Posterior vena cava (tissue), 2 donors: ENCODE measurements at places on chromosomes 1 and 21. TPM values are rescaled to one million over a fixed set of nuclear protein-coding genes. Genes with fewer than 3 reads are reported as not detected.
A peak's percentile ranks its signal among the peaks of the same experiment; 100 is the strongest.

The SLC44A3 gene
- 10.9 TPM for total RNA-seq

The GATAD2B gene
- total RNA-seq: 43.5 TPM

The BMP8A gene
- 0.65 TPM for total RNA-seq

The ARMH1 gene
- 1.6 TPM for total RNA-seq

The A3GALT2 gene
- not detected for total RNA-seq

The CTNNBIP1 gene
- 18.3 TPM for total RNA-seq

The AADACL4 gene
- total RNA-seq: not detected

The KCNJ6 gene
- total RNA-seq: not detected

The SPRR2G gene
- not detected for total RNA-seq

The HHAT gene
- 1.5 TPM for total RNA-seq

The TAF13 gene
- total RNA-seq: 99.1 TPM

The CACNA1E gene
- total RNA-seq: 0.37 TPM

The MFAP2 gene
- 39.0 TPM for total RNA-seq

The CFHR5 gene
- not detected for total RNA-seq

The GPR157 gene
- total RNA-seq: 9.9 TPM

The LCE1D gene
- not detected for total RNA-seq

- DNase-seq: no peak
Observed at GRCh38 chr1:145886816-145887215, 1.1 kb upstream of the ANKRD35 start.

- no peak for DNase-seq
Observed at GRCh38 chr1:103250441-103250861, 142.1 kb upstream of the COL11A1 start.

GRCh38 chr1:38474738-38475623, 384.6 kb downstream of the RRAGC start:
- no peak for DNase-seq

GRCh38 chr1:72540674-72541073, 258.3 kb upstream of the NEGR1 start:
- DNase-seq: no peak

GRCh38 chr1:62772607-62773295, 11.2 kb upstream of the ATG4C start:
- no peak for DNase-seq

- DNase-seq: no peak
Observed at GRCh38 chr1:7252411-7253117, 467.3 kb downstream of the CAMTA1 start.

GRCh38 chr21:45029948-45030681, 44.3 kb upstream of the ADARB1 start:
- DNase-seq: peak; percentile 82

DNA sequence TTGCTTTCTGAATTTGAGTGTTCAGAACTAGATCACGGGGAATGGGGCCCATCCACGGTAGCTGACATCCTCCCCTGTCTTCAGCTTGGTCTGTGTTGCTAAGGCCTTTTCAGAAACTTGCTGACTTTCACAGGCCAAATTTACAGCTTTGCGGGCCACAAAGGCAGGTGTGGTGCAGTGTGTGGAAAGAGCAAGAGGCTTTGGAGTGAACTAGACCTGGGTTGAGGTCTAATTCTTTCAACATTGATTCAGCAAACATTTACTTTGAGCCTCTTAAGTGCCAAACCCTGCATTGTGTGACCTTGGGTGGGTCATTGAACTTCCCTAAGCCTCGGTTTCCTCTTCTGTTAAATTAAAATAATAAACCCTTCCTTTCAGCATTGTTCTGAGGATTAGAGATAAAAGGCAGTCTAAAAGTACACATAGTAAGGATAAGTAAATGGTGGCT, 24.3 kb downstream of the STPG1 start:
- DNase-seq: no peak

DNA sequence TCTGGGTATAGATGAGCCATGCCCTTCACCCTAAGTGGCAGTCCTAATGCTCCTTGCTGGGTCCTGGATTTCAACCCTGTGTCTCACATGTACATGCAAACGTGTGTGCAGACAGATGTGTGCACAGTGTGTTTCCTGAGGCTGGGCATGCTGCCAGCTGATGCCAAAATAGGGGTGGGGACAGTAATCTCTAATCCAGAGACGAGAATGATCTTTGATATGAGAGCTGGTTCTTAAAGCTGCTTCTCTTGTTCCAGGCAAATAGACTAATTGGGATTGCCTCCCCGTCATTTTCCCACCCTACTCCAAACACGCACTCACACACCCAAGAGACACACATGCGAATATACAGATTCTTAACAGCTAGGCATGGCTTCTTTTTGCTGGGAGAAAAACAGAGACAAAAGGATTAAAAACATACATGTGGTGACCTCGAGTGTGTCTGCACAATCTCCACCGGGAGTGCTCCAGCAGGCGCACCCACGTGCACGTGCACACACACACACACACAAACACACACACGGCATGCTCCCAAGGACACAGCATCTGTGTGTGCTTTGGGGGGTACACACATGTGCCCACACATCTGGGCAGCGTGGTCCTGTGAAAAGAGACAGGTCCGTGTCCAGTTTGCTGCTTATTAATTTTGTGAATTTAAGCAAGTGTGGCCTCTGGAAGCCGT, 102.1 kb upstream of the ZBTB40 start:
- DNase-seq: peak; percentile 34

- DNase-seq: peak; percentile 64
Observed at GRCh38 chr1:43277116-43277876, 7.5 kb downstream of the TMEM125 start.

- DNase-seq: no peak
Observed at GRCh38 chr21:30567617-30568016, 6.5 kb upstream of the KRTAP19-7 start.

DNA sequence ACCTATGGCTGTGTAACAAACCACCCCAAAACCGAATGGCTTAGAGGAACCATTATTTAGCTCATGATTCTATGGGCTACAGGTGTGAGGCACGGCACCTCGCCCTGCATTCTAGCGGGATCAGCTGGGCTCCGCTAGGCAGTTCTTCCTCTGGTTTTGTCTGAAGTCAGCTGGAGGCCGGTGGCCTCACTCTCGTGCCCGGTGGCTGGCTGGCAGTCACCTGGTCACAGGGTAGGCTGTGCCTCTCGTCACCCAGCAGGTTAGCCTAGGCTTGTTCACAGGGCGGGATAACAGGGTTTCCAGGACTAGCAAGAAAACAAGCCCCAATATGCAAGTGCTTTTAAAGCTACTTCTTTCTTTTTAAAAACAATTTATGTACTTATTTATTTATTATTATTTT, 16.3 kb upstream of the AGPAT3 start:
- DNase-seq: peak; percentile 66

- DNase-seq: no peak
Observed at GRCh38 chr1:211381481-211382181, 55.0 kb downstream of the TRAF5 start.

DNA sequence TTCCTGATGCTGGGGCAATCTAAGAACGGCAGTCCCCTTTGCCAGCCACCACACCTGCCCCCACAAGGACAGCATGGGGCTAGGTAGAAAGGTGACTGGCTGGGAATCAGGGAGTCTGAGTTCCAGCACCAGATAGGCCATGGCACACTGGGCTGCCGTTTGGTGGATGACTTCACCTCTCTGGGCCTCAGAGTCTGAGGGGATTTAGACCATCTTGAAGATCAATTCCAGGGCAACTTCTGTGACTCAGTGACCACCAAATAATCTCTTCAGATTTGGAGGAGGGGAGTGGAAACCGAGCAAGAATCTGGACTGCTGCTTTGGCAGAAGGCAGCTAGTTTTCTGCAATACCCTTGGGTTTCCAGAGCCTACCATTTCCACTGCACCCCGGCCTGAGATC, 92.1 kb upstream of the EDN2 start:
- DNase-seq: no peak

GRCh38 chr1:44848456-44849181, 5.6 kb upstream of the PTCH2 start:
- DNase-seq: no peak

DNA sequence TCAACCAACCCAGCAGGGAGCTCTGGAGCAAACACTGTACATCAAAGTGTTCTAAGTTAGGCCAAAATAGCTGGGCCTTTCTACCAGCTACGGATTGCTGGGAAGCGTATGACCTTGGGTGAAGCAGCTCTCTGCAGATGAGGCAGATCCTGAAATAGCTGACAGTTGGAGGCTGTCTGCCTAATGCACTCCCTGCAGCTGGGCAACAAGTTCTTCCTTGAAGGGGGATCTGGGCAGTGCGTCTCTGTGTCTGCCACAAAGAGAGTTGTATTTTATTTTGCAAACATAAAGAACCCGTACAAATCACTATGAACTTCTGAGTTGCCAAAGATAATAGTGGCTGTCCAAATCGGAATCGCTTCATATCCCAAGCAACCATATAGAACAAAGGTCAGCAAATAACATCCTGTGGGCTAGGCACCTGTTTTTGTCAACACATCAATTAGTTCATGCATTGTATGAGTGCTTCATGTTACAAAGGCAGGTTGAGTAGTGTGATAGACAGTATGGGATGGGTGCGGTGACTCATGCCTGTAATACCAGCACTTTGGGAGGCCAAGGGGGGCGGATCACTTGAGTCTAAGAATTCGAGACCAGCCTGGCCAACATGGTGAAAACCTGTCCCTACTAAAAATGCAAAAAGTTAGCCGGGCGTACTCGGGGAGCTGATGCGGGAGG, 29.1 kb upstream of the KLF17 start:
- DNase-seq: no peak

GRCh38 chr1:210372491-210372890, 43.8 kb downstream of the HHAT start:
- no peak for DNase-seq

- DNase-seq: no peak
Observed at GRCh38 chr1:85240174-85240601, 19.3 kb downstream of the C1orf52 start.

GRCh38 chr1:55339681-55340080, 124.5 kb upstream of the USP24 start:
- DNase-seq: no peak

GRCh38 chr1:77889671-77890070, 1.2 kb downstream of the NEXN start:
- no peak for DNase-seq

DNA sequence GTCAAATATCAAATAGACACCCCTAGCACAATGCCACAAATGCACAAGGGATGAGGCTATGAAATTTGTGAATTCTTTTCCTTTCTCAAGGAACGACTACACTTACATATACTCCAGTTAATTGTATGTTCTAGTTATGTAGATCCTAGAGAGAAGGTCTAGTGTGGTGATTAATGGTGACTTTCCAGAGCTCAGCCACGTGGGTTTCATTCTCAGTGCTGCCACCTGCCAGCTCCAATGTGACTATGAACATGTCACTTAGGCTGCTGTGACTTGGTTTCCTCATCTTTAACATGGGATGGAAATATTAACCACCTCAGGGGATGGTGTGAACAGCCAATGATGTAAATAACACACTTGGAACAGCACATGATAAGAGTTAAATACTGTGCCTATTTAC, 138.3 kb downstream of the APP start:
- no peak for DNase-seq

DNA sequence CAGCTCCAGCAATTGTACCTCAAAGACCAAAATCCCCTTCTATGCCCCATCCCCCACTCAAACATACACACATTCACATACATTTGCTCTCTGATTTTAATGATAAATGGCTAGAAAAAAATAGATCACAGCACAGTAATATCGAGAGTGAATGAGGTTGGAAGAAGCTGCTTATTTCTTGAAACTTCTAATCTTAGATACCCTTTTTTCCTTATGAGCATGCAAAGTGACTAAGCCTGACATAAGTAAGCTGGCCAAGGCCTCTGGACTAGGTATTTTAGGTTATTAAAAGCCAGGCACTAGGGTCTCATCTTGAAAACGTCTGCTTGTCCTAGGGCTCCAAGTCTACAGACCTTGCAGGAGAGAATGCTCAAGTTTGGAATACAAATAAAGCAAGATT, 133.6 kb downstream of the TGFBR3 start:
- no peak for DNase-seq

DNA sequence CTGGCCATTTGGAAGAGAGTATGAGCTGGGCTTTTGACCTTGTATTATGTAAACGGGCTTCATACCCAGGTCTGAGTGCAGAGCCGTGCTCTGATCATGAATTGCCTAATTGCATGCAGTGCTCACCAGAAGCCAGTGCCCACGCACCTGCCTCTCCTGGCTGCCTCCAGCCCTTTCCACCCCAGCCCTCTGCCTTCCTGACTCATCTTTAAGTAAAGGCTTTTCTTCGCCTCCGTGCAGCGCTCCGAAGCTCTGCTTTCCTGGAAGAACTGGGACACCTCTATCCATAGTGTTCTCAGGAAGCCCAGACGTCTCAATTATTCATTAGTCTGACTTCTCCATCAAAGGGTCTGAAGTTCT, 413.7 kb downstream of the PTPRU start:
- peak; percentile 40 for DNase-seq

- no peak for DNase-seq
Observed at GRCh38 chr1:98051065-98051675, 130.3 kb upstream of the DPYD start.

DNA sequence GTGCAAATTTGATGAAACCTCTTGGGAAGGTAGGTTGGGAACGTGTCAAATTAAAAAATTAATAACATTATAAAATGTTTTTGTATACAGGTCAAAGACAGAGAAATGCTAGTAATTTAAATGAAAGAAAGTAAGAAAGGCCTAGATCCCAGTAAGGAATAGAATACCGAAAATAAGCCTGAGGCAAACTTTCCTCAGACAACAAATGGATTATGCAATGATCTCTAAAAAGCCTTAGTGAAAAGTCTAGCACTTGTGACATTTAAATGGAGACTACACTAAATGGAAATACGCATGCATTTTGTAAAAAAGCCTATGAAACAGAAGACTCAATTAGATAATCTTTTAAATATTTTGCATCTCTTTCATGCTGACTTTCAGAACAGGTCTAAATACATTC, 138.5 kb upstream of the ZNHIT6 start:
- DNase-seq: no peak
